GM12892 (cell line): ENCODE measurements at places on chromosomes 16 and 17.

DNA sequence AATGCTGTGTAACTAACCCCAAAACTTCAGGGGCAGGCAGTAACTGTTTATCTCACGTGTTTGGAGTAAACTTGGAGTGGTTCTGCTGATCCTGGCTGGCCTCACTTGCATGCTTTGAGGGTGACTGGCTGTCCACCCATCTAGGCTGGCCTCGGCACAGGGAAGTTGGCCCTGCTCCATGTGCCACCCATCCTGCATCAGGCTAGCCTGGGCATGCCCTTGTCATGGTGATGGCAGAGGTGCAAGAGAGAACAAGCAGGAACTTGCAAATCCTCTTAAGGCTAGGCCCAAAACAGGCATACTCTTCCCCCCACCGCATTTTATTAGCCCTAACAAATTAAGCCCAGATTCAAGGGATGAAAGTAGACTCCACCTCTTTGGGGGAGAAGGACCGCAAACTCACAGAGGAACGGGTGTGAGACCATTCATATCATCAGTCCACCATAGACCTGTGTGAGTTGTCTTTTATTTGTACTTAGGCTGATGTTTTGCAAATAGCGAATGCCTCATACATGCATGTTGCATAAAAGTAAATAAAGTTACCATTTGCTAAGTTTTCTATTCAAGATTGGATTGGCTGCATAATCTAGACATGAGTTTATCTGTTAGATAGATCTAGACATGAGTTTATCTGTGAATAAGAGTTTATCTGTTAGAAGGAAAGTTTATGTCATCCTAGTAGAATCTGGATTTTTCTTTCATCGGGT is 221.0 kb downstream of the CCDC182 start:
- DNase-seq, result no peak

- no peak for DNase-seq
Observed at GRCh38 chr17:40179923-40180659, 2.8 kb downstream of the RAPGEFL1 start.

GRCh38 chr16:3591436-3591803 is 14.2 kb upstream of the NLRC3 start:
- DNase-seq, result no peak

- no peak for DNase-seq
Observed at GRCh38 chr17:73419881-73420280, 108.1 kb upstream of the CDC42EP4 start.

GRCh38 chr17:5467416-5467815 is 1.4 kb downstream of the DHX33 start:
- DNase-seq, result no peak

DNA sequence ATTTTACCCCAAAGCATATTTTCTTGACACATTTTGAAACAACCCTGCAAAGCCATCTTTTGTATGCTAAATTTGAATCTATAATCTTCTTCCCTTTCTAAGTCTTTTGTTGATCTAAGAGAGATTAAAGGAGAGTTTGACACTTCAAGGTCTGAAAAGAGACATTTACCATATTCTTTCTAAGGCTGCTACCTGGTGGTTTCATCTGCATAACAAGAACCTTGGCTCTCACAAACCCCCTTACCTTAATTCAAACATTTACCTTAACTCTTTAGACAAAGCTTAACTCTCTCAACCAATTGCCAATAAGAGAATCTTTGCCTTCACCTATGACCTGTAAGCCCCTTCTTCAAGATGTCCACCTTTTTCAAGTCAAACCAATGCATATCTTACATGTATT is 1143.6 kb downstream of the CDH11 start:
- DNase-seq, result no peak

- DNase-seq, result no peak
Observed at GRCh38 chr16:35724551-35724950, 2265.1 kb downstream of the TP53TG3F start.

GRCh38 chr16:3147046-3147756 is 12.4 kb downstream of the ZNF213 start:
- DNase-seq, result no peak

- no peak for DNase-seq
Observed at GRCh38 chr17:75895370-75896155, 1.2 kb downstream of the TRIM65 start.

DNA sequence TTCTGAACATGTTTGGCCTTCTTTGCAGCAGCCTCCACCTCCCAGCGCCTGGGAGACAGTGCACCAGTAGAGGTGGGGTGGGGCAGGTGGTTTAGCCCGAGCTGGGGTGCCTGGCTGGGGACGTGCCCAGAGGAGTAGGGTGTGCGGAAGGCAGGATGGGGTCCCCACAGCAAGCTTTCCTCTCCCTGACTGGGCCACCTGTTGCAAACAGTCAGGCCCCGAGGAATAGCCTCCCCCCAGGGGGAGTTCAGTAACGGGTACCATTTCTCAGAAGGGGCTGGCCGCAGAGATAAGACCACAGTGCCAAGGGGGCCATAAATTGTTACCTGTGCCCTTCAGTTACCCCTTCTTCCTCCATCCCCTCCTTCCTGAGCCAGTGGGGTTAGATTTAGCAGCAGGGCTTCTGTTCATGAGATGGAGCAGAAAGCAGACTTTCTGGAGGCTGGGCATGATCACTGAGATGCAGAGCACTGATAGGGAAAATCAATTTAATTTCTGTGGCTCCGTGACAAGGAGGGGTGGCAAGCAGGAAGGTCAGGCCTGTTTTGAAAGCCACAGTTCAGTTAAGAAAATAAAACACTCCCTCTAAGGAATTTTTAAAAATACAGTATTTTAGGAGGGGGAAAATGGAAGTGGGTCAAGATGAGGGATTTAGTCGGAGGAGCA is 181.9 kb downstream of the MSI2 start:
- no peak for DNase-seq

DNA sequence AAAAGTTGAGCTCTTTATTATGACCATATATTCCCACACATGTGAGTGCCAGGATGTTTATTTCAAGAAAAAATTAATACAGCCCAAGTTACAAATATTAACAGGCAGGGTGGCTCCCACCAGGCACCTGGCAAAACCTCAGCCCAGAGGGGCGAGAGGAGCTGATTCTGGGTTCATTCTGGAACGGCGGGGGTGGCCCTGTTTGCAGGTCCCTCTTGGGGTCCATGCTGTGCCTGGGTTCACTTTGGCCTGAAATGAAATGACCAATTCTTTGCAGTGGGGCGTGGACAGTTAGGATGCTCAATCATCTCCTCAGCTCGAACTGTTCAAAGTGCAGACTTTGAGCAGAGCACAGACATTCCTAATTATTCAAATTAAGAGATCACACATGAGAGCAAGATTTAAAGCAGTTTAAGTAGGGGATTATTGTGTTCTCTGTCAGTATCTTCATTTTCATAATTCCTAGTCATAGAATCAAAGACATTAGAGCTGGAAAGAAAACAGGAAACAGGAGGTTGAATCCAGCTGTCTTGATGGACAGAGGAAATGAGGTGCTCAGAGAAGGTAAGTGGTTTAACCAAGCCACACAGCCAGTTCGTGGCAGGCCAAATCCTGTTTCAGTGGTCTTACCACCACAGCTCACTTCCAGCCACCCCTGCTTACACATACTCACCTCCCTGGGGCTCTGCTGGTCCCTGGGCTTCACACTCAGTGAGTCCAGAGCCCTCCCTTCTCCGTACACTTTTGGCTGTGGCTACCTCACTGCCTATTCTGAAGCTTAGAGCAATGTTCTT is 363.9 kb upstream of the TNRC6C start:
- DNase-seq, result no peak

- DNase-seq, result no peak
Observed at GRCh38 chr17:62921817-62922216, 44.2 kb upstream of the TANC2 start.

GRCh38 chr16:5349670-5350517 is 252.3 kb upstream of the EEF2KMT start:
- no peak for DNase-seq

DNA sequence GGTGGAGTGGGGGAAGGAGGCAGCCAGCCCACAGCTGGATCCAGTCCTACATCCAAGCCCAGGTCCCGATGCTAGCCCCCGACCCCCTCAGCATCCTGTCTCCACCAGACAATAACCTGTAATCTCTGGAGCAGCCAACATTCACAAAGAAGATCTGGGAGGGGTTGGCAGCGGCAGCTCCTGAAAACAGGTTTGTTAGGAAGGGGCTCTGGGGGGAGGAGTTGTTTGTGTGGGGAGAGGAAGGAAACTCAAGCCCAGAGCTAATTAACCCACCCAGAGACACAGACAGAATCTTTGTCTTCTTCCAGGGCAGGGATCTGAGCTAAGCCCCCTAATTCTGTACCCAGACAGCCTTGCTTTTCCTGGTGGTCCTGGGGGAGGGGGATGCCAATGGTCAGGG is 4.6 kb upstream of the C17orf113 start:
- no peak for DNase-seq
